ENCODE measurements at places on chromosomes 1 and 21.

DNA sequence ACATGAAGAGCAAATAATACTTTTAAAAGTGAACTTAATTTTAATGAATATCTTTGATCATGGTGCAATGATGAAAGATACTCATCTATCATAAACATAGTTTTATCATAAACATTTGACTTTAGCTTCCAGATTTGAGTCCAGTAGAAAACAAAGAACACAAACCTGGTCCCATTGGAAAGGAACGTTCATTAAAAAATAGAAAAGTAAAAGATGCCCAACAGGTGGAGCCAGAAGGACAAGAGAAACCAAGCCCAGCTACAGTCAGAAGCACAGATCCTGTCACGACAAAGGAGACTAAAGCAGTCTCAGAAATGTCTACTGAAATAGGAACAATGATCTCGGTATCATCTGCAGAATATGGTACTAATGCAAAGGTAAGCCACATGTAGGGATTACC is 55.6 kb upstream of the MYOCOS start:
- DNase-seq: no peak

DNA sequence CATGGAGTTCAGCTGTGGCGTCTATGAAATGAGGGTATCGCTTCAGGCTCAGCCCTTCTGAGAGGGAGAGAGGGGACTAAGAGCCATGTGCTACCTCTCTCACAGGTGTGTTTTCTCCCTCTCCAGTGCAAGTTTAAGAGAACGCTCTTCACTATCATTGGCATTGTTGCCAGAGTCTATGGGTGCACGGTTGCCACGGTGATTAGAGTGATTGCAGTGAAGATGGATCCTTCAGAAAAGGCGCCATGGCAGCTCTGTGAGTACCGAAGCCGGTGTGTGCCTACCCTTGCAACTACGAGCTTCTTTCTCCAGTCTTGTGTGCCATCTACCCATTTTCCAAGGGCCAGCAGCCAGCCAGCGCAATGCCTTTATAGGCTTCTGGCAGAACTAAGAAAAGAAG is 290.5 kb downstream of the OMA1 start:
- no peak for DNase-seq

GRCh38 chr1:230105754-230106625 is 39.0 kb downstream of the GALNT2 start:
- no peak for DNase-seq

DNA sequence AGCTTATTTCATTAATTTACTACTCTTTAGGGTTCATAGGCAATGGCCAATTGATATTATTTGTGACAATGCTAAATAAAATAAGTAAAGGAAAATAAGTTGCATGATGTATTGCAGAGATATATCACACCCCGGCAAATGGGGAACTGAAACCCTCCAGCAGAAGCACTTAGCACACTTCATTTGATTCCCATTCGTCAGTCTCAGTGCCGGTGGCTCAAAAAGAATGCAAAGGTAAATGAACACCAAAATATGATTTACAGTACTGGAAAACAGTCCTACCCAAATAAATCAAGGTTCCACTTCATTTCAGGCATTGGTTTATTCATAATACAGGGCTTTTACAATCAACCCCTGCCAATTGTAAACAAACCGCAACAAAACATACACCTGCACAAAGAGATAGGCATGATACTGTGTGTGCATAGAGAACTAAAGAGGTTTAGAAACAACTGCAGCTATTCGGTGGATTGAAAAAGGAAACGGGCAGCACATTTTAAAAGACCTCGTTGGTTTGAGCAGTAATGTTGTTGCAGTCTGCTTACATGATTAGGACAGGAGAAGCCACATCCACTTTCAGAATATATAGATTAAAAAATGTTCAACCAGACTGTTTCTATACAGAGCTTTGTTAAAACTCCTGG is 1019.2 kb downstream of the TTLL7 start:
- DNase-seq: peak; percentile 51

DNA sequence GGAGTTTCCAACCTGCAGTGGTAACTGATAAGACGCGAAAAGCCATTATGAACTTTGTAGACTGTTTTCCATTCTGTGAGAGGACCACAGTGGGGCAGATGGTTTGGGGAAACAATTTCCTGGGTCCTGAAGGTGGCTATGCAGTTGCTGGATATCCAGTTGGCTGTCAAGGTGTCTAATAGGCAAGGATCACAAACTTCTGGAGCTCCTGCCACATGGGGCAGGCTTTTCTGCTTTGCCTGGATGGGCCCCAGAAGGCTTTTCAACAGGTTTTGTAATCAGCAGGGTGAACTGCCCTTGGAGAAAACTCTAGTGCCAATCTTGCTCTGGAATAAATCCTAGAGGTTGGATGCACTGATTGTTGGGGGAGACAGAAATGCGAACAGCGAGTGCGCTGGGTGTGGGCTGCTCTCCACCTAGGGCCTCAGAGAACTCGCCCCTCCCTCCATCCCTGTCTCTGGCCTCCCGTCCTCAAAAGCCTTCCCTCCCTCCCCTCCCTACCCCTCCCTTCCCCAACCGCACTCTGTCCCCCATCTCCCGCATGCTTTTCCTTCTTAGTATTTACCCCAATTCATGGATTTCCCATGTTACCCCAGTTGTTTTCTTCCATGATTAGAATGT is 210.3 kb upstream of the USP24 start:
- DNase-seq: no peak

DNA sequence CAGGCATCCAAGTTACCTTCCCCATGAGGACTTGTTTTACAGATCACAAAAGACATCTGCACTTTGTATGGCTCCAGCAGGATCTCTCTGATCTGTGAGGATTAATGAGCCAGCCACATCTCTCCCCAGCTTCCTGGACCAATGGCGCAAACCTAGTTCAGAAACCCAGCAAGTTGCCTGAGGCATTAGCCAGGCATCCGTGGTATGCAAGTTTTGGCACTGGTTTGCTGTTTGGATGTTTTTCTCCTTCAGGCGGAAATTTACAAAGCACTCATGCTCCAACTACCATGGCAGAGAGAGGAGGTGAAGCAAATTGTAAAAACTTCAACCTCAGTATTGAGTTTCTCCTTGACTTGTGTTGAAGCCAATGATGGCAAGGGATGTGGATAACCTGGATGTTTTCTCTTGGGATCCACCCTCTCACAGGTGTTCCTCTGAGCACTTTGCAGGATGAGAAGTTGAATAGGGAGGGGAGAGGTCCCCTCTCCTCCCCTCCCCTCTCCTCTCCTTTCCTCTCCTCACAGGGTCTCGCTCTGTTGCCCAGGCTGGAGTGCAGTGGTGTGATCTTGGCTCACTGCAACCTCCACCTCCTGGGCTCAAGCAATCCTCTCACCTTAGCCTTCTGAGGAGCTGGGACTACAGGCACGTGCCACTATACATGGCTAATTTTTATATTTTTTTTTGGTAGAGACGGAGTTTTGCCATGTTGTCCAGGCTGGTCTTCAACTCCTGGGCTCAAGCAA is 25.6 kb upstream of the ENO1 start:
- DNase-seq: no peak

DNA sequence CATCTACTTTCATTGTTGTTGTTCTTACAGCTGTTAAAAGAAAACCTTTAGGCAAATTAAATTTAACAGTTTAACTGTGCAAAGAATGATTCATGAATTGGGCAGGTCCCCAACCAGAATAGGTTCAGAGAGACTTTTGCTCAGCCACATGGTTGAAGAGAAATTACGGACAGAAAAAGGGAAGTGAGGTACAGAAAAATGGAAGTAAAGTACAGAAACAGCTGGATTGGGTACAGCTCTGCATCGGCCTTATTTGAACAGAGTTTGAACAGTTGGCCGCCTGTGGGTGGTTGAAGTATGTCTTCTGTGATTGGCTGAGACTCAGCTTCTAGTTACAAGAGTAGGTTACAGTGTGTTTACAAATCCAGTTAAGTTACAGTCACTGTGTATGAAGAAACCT is 210.1 kb downstream of the FGGY start:
- DNase-seq: no peak

GRCh38 chr1:90945287-90945686 is 76.5 kb downstream of the ZNF644 start:
- no peak for DNase-seq

DNA sequence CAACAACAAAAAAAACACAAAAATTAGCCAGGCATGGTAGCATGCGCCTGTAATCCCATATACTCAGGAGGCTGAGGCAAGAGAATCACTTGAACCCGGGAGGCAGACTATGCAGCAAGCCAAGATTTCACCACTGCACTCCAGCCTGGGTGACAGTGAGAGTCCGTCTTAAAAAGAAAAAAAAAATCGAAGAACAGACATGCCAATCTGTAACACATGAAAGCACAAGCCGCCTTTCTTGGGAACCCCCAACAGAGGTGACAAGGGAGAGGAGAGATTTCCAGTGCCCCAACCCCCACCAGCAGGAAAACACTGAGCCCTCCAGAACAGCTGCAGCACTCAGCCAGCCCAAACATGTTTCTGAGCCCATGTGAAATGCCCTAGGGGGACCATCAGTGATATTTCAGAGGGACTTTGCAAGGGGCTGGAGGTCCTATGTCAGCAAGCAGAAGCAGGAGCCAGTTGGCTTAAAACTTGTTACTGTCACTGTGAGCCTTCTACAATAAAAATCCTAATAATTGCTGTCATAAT is 14.2 kb upstream of the EFNA1 start:
- DNase-seq: no peak

- DNase-seq: no peak
Observed at GRCh38 chr21:43797415-43797814, 8.0 kb downstream of the RRP1 start.

DNA sequence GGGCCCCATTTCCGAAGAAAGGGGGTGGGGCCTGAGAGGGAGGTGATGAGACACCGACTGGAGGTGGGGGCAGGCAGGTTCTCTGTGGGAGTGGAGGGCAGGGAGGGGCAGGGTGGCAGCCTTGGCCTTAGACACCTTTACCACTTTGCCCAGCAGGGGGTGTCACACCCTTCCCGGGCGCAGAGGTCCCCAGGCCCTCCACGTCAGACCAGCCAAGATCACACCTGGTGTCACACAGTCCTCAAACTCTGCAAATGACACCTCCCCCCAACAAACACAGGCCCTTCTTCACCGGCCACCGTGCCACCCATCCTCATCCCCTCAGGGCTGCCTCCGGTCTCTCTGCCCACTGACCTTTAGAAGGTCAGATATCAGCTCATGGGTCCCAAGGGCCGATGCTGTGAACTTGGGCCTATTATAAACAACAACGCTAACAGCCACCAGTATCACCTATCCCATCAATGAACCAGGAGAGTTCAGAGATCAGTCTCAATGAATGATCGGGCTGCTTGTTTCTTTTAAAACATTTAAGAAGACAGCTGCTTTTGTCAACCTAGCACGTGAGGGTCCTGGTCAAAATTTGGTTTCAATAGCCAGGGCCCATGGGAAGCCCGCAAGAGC is 103.9 kb downstream of the CASZ1 start:
- DNase-seq: no peak

GRCh38 chr1:36350659-36351226 is 27.3 kb upstream of the EVA1B start:
- DNase-seq: no peak

- no peak for DNase-seq
Observed at GRCh38 chr1:224872832-224873433, 56.5 kb upstream of the DNAH14 start.

DNA sequence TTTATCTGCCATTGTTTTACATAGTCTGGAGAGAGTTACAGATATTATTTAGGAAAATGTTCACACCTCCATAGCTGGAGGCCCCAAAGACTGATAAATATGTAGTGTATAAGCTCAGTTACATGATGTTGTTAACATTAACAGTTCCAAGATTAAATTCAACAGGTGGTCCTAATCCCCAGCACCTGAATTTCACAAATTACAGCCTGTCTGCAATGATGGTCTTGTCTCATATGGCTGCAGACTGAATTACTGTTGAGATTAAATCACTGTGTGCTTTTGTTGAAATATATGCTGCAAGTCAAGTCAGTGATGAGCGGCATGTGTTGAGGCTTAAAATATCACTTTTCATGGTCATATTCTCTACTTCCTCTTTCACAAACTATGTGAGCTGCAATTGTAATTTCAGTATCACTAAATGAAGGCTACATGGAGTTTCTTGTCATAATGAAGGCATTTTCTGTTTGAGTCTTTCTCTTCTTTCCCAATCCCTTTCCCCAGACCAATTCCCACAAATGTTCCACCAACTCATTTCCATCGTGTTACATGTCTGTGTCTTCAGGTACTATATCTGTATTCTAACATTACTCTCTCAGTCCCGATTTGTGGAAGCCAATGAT is 4.2 kb downstream of the ST6GALNAC5 start:
- no peak for DNase-seq

- no peak for DNase-seq
Observed at GRCh38 chr21:28639737-28640136, 352.9 kb downstream of the LTN1 start.

- no peak for DNase-seq
Observed at GRCh38 chr1:21262293-21263051, 27.8 kb downstream of the ECE1 start.

DNA sequence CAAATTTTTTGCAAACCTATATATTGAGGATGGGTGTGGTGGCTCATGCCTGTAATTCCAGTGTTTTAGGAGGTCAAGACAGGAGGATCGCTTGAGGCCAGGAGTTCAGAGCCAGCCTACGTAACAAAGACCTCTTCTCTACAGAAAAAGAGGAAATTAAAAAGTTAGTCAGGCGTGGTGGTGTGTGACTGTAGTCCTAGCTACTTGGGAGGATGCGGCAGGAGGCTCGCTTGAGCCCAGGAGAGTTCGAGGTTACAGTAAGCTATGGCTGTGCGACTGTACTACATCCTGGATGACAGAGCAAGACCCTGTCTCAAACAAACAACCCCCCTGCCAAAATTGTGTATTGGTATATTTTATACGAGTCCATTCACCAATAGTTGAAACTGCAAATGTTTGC is 589.7 kb downstream of the DPYD start:
- DNase-seq: no peak

- DNase-seq: peak; percentile 34
Observed at GRCh38 chr1:156583821-156584622, 4.5 kb downstream of the TTC24 start.

DNA sequence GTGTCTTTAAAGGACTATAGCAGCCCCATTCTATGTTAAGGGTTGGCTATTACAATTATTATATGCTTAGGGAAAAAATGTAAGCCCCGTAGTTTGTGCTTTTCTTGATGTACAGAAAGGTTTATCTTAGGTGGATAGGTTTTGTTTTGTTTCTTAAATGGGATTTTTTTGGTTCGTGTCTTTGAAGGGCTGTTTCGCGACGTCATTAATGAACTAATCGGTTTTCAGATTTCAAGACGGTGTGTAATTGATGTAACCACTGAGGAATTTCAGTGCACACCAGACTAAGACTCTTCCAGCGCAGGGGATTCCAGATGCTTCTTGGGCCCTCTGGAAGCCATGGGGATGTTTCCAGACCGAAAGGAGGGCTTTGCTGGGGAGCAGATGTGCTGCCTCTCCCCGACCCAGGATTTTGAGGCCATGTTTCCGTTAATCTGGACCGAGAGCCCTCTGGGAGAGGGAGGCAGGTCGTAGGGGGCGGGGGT is 4.8 kb upstream of the SIM2 start:
- DNase-seq: no peak
